GM23338 (cell line): ENCODE measurements at places on chromosomes 1 and 21. TPM values are rescaled to one million over a fixed set of nuclear protein-coding genes. Genes with fewer than 3 reads are reported as not detected.
A peak's percentile ranks its signal among the peaks of the same experiment; 100 is the strongest.

- H3K4me1 ChIP-seq: peaks cover 52% of the 10 kb centered on the region
- no peaks in the 10 kb centered on the region for H3K36me3 ChIP-seq
- no peaks in the 10 kb centered on the region for H3K27me3 ChIP-seq
- peak overlapping the region; percentile 87 for H3K27ac ChIP-seq
These were observed 233.4 kb upstream of the FGGY start for GRCh38 chr1:59063501-59063900.

DNA sequence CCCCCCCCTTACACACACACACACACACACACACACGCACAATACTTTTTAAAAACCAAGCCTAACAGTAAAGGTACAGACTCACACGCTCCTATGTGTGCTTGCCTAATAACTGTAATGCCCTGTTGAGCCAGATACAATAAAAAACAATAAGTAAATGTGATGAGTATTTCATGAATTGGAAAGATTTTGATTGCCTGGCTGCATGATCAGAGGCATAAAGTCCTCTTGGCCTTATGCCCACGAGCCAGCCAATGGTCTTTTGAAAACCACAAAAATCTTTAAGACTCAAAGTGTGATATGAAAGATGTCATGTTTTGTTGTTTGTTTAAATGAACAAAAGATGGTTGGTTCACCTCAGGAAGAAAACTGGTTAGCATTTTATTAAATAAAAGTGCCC is 441.9 kb upstream of the ZRANB2 start:
- no peak overlapping the region for H3K27ac ChIP-seq
- H3K36me3 ChIP-seq: no peaks in the 10 kb centered on the region
- no peaks in the 10 kb centered on the region for H3K27me3 ChIP-seq
- H3K4me3 ChIP-seq: no peak overlapping the region
- H3K4me1 ChIP-seq: no peaks in the 10 kb centered on the region
- no peak for DNase-seq

- no peak overlapping the region for H3K4me3 ChIP-seq
- H3K27ac ChIP-seq: no peak overlapping the region
- H3K4me1 ChIP-seq: no peaks in the 10 kb centered on the region
- no peaks in the 10 kb centered on the region for H3K27me3 ChIP-seq
These were observed 49.8 kb upstream of the SCAF4 start for GRCh38 chr21:31781737-31782136.

- H3K27ac ChIP-seq: no peak overlapping the region
- no peaks in the 10 kb centered on the region for H3K27me3 ChIP-seq
- no peak overlapping the region for H3K4me3 ChIP-seq
- no peak for DNase-seq
These were observed 4.1 kb downstream of the SRM start for GRCh38 chr1:11055676-11056075.

DNA sequence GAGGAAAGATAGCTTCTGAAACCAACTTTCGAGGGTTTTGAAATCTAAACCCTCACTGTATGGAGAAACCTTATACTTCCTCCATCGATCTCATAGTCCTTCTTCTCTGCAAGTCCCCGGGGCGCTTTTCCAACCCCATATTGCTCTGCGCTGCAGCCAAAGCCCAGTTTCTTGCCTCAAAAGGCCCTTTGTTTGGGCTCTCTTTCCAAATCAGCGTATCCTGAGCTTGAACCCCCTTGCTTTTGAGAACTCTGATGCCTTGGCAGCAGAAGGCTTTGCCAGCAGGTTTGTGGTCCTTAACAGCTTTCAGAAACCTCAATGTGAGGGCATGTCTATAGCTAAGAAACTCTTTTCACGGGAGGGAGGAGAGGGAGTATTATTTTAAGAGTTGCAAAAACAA is 21.6 kb downstream of the PLPP3 start:
- no peaks in the 10 kb centered on the region for H3K36me3 ChIP-seq
- H3K27ac ChIP-seq: 0 out of 2 replicates have a peak overlapping the region, but pooled peaks have one; percentile 43
- H3K27me3 ChIP-seq: no peaks in the 10 kb centered on the region
- H3K4me3 ChIP-seq: no peak overlapping the region
- no peak for DNase-seq

DNA sequence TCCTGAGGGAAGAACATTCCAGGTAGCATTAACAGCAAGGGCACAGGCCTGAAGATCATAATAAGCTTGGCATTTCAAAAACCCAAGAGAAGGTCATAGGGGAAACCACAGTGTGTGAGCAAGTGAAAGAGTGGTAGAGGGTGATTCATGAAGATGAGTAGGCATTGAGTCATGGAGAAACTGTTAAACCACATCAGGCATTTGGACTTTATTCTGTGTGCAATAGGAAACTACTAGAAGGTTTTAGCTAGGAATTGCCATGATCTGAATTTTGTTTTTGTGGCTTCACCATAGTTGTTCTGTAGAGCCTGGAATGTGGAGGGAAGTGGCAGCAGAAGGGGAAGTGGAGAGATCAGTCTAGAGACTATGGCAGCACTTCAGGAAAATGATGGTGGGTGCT is 359.0 kb upstream of the PTBP2 start:
- no peaks in the 10 kb centered on the region for H3K4me1 ChIP-seq
- no peak for DNase-seq
- no peak overlapping the region for H3K4me3 ChIP-seq

GRCh38 chr1:53688381-53689102 is 50.4 kb downstream of the GLIS1 start:
- H3K27me3 ChIP-seq: no peaks in the 10 kb centered on the region
- no peak overlapping the region for H3K4me3 ChIP-seq
- no peak overlapping the region for H3K27ac ChIP-seq

RRAGC gene
- 12.8 and 13.1 TPM in 2 replicates for total RNA-seq

DNA sequence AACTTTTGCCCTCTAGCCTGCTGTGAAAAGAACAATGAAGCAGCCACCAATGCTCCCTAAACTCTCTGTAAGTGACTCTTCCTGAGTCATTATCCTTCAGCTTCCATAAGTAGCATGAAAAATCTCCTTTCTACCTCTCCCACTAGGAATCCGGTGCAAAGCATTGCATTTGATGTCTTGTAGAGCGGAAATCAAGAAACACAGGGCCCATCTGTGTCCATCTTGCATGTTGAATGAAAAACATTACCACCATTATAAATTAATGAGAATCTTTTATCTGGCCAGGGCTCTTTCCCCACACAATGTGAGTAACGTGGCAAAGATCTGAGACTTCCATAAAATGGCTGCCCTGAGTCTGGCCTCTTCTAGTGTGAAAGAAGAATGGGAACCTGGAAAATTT is 324.4 kb downstream of the ADGRL2 start:
- H3K4me3 ChIP-seq: no peak overlapping the region
- DNase-seq: peak; percentile 30
- no peaks in the 10 kb centered on the region for H3K27me3 ChIP-seq

GDAP2 gene
- 24.5 and 28.0 TPM in 2 replicates for total RNA-seq

- no peak overlapping the region for H3K27ac ChIP-seq
- no peaks in the 10 kb centered on the region for H3K36me3 ChIP-seq
- H3K27me3 ChIP-seq: peaks cover 30% of the 10 kb centered on the region
- peaks cover 11% of the 10 kb centered on the region for H3K4me1 ChIP-seq
- DNase-seq: no peak
These were observed 1.6 kb upstream of the BCAR3 start for GRCh38 chr1:93683234-93683633.
